T-helper 17 cell (primary cell): ENCODE measurements at places on chromosomes 3 and 15. TPM values are rescaled to one million over a fixed set of nuclear protein-coding genes. Genes with fewer than 3 reads are reported as not detected.

GRCh38 chr3:111326144-111326995 is 215.6 kb upstream of the CD96 start:
- DNase-seq = no peak

DNA sequence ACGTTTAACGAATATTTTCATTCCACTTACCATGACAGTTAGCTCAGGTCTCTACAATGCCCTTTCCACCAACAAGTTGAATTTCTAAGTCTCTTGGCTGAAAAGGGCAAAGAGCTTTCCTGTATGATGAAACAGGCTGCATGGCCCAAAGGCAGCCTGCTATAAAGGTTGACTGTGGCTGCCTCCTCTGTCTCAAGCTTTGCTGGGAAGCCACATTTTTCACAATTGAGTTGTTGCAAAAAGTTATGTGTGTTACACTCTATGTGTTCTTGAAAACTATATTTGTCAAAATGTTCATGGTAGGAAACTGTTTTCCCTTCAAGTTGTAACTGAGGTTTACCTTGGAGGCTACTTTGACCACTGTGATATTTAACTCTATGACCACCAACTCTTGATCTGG is 49.5 kb downstream of the DZIP1L start:
- DNase-seq = no peak

GRCh38 chr15:81400640-81401236 is 26.7 kb upstream of the TMC3 start:
- DNase-seq = no peak

DNA sequence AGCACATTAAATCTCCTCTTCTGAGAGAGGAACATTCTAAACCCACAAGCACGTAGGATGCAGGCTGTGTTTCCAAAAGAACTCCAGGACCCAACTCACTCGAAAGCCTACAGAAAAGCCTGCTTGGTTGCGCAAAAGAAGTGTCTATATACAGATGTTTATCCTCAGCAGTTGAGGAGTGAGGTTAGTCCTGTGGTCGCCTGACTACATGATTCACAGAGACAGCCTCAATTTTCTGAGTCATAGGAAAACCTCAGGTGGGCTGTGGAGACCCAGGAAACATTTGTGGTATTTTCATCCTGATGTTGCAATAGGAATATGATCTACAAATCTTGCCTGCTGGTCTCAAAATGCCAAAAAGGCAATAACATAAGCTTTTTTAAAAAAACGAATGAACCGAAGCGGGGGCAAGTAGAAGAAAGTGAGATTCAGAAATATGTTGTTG is 183.8 kb upstream of the THRB start:
- DNase-seq = no peak

- DNase-seq = no peak
Measured at GRCh38 chr3:18223974-18224373, 201.2 kb downstream of the SATB1 start.

GRCh38 chr15:63640146-63640545 is 43.0 kb downstream of the FBXL22 start:
- DNase-seq = no peak

GRCh38 chr3:13338231-13338630 is 81.9 kb downstream of the NUP210 start:
- DNase-seq = no peak

DNA sequence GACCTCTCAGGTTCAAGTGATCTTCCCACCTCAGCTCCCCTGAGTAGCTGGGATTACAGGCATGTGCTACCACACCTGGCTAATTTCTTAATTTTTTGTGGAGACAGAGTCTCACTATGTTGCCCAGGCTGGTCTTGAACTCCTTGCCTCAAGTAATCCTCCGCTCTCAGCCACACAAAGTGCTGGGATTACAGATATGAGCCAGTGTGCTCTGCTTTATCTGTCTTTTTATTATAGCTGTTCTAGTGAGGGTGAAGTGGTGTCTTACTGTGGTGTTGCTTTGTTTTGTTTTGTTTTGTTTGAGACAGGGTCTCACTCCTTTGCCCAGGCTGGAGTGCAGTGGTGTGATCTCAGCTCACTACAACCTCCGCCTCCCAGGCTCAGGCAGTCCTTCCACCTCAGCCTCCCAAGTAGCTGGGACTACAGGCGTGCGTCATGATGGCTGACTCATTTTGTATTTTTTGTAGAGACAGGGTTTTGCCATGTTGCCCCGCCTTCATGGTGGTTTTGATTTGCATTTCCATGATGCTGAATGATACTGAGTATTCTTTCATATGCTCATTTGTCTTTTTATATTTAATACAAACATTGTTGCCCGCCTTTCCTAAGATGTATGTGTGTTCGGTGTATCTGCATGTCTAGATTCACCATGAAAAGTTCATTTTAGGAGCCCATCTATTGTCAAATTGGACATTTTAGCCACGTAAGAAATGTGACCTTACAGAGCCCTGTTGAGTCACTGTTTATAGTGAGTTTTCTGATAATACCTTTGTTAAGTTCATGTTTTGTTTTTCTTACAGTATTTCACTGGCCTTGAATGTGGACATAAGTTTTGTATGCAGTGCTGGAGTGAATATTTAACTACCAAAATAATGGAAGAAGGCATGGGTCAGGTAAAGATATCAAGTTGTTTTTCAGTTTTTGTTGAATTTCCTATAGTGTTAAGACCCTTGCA is 80.6 kb downstream of the ARIH1 start:
- no peak for DNase-seq

DNA sequence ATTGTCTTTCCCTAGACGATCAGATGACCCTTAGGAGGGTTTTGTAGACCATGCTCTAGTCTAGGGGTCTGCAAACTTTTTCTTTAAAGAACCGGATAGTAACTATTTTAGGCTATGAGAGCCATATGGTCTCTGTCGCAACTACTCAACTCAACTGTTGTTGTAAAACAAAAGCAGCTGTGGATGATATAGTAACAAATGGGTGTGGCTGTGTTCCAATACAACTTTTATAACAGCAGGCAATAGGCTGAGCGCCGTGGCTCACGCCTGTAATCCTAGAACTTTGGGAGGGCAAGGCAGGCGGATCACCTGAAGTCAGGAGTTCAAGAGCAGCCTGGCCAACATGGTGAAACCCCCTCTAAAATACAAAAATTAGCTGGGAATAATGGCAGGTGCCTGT is 6.1 kb upstream of the CMTM6 start:
- no peak for DNase-seq

DNA sequence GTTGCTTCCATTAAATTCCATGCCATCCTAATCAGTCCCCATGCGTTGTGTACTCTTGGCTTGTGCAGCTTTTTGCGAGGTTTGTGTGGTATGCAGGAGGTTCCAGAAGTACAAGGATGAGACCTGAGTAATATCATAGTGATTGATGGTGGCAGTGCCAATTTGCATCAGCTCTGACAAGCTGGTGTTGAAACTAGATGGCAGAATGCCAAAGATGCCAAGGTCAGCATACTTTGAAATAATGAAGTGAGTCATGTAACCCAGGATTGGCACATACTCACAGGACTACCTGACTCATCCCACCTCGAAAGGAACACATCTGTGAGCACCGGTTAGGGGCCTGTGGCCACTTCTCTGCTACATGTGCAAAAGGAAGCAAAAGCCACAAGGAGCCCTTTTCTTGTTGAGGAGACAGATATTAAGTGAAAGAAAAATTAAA is 14.3 kb downstream of the KAT2B start:
- peak; percentile 60 for DNase-seq

DNA sequence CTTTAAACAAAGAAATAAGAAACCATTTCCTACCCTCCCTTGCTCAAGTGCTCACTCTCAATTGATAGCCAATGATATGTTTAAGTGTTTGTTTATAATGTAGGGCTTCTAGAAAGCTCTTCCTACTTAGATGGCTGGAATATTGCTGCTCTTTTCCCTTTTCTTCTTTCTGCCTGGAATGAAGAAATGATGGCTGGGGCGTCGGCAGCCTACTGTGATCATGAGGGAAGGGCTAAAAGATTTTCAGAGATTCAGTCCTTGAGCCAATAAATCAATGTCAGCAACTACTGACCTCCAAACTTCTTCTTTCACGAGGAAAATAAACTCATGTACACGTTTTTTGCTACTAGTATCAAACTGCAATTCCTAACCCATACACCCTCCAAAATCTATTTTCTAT is 2.1 kb upstream of the GPR27 start:
- no peak for DNase-seq

TMEM266 gene
- total RNA-seq = not detected

SERPINI2 gene
- total RNA-seq = not detected

NPAP1 gene
- total RNA-seq = not detected
